GM19239 (cell line): ENCODE measurements at places on chromosomes 12 and 14.

- DNase-seq, result no peak
Observed at GRCh38 chr12:40117818-40118217, 11.9 kb upstream of the SLC2A13 start.

GRCh38 chr12:75172611-75173010 lies 37.0 kb downstream of the KCNC2 start:
- no peak for DNase-seq

DNA sequence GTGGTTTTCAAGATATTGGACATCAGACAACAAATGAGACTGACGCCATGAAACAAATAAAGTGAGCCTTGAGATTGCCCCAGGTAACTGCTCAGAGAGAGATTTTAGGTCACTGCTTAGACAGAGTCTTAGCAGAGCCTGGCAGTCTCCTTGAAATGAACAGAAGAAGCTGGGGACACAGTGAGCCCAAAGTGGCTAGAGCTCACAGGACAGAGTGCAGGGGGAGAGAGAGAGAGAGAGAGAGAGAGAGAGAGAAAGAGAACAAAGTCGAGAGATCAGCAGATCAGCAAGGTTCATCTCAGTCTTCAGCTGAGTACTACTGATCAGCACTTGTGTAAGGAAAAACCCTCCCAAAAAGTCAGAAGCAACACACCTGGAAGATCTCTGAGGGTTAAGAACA lies 147.4 kb downstream of the RMST start:
- DNase-seq, result no peak

GRCh38 chr12:2803635-2804392 lies 8.7 kb upstream of the ITFG2 start:
- DNase-seq, result no peak

- DNase-seq, result no peak
Observed at GRCh38 chr12:12590961-12591360, 20.7 kb upstream of the CREBL2 start.

GRCh38 chr12:50221228-50222008 lies 54.2 kb upstream of the CERS5 start:
- DNase-seq, result no peak

DNA sequence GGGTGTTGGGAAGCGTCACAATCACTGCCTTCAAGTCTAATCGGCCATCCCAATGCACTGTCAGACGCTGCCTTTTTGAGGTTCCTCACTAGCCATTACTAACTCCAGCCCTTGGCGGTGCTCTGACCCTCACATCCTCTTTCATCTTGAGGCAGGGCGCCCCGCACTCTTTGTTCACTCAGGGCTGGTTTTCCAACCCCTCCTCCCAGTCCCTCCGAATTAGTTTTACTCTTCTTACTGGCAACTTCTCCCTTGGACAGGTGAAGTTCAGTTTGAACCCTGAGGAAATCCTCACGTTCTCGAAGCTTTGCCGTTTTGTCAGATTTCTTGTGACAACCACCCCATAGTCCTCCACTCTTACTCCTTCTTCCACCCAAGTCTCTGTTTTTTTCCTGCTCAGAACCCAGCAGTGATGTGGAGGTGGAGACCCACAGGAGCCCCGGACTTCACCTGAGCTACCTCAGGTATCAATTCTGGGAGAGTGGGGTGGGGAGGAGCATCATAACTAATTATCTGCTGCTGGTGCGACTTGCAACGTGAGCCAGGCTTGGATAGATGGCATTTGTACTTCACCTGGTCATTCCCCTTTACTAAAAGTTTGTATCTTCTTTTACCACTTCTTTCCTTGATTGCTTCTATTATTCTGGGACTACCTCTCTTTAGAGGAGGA lies 757 bp downstream of the ZC3H10 start:
- no peak for DNase-seq

- DNase-seq, result no peak
Observed at GRCh38 chr12:5072311-5072710, 28.6 kb downstream of the KCNA5 start.

DNA sequence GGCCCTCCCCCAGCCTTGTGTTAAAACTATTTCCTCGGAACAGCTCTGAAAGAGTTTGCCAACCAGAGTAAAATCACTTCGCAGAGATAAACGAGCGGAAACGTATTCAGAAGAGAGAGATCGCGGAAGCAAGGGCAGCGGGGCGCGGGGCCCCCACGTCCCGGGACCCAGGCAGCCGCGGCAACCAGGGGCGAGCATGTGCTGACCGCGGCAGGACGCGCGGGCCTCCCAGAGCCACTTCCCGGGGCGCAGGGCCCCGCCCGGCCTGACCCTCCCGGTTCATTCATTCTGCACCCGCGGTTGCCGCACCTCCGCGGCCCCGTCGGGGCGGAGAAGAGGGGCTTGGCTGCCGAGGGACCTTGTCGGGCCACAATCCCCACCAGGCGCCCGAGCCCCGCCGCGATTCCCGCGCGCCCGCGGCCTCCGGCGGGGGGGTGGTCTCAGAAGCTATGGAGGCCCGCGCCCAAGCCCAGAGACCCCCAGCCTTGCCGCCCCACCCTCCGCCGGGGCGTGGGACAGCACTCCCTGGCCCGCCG lies 598 bp downstream of the UBE2N start:
- DNase-seq, result no peak

DNA sequence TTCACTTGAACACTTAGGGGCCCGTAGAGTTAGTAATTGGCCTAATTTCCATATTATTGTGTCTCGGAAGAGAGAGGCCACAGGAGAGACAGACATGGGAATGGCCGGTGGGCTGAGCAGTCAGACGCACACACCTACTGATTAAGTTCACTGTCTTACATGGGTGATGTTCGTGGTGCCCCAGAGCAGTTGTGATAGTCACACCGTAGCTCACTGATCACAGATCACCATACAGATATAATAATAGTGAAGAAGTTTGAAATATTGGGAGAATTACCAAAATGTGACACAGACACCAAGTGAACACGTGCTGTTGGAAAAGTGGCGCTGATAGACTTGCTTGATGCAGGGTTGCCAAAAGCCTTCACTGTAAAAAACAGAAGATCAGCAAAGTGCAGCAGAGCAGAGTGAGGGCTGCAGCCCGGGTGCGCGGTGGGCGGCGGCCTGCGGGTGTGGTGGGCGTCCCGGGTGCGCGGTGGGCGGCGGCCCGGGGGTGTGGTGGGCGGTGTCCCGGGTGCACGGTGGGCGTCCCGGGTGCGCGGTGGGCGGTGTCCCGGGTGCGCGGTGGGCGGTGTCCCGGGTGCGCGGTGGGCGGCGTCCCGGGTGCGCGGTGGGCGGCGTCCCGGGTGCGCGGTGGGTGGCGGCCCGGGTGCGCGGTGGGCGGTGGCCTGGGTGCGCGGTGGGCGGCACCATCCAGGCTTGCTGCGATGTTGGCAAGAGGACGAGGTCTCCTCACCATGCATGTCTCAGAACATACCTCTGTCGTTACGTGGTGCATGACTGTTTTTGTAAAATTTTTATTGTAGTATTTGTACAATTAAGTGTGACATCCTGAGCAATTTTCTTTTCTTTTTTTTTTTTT lies 34.3 kb upstream of the TEX22 start:
- DNase-seq, result peak; percentile 52

DNA sequence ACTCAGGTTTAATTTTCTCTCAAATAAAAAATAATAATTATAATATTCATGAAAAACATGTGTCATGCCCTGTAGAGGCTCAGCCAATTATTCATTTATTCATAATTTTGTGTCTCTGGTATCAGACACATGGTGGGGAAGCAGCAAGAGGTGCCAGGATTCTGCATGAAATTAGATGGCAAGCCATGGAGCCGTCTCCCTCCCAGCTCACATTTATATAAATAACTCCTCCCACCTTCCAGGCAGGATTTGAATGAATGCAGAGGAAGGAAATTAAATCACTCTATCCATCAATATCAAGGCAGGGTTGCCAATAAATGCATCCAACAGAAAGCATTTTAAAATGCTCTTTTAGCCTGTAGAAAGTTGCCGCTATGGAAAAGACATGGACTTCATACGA lies 98.1 kb downstream of the PTPRR start:
- no peak for DNase-seq

DNA sequence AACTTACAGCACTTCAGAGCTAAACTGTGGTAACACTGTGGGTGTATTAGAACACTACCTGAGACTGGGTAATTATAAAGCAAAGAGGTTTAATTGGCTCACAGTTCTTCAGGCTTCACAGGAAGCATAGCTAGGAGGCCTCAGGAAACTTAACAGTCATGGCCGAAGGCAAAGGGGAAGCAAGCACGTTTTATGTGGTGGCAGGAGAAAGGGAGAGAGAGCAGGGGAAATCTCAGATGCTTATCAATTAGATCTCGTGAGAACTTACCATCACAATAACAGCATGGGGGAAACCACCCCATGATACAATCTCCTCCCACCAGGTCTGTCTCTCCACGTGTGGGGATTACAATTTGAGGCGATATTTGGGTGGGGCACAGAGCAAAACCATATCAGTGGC lies 512.6 kb downstream of the RERGL start:
- no peak for DNase-seq

- no peak for DNase-seq
Observed at GRCh38 chr12:92574051-92574783, 128.6 kb upstream of the PLEKHG7 start.

DNA sequence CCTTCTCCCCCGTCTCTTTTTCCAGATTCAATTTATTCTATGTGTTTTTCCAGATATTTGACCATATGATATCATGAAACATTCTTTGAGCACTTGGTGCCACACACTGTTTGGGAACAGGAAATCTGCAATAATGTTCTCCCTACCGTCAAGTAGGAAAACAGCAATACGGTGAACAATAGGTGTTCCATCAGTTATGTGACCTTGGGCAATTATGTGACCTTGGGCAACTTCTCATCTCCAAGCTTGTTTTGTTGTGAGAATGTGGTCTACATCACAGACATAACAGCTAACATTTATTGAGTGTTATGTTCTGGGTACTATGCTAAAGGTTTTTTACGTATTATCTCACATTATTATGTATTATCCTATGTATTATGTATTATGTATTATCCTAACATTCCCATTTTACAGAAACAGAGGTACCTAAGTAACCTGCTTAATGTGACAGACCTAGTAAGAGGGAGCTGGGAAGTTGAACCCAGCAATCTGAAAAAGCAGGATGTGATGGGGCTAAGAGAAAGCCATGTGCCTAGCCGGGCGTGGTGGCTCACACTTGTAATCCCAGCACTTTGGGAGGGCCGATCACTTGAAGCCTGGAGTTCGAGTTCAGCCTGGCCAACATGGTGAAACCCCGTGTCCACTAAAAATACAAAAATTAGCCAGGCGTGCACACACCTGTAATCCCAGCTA lies 1.2 kb upstream of the NEK9 start:
- DNase-seq, result no peak

- DNase-seq, result peak; percentile 27
Observed at GRCh38 chr14:71290960-71291466, 383.8 kb downstream of the PCNX1 start.

GRCh38 chr12:120055231-120056000 lies 61.1 kb downstream of the RAB35 start:
- DNase-seq, result no peak
